Adipocyte (in vitro differentiated cells): ENCODE measurements at places on chromosomes 3 and 15.

- DNase-seq, result no peak
These were observed 8.2 kb upstream of the PSTPIP1 start for GRCh38 chr15:76986743-76987142.

- DNase-seq, result no peak
These were observed 612.7 kb upstream of the SGO1 start for GRCh38 chr3:20798666-20799065.

- no peak for DNase-seq
These were observed 172.4 kb upstream of the TOPAZ1 start for GRCh38 chr3:44069276-44069675.

DNA sequence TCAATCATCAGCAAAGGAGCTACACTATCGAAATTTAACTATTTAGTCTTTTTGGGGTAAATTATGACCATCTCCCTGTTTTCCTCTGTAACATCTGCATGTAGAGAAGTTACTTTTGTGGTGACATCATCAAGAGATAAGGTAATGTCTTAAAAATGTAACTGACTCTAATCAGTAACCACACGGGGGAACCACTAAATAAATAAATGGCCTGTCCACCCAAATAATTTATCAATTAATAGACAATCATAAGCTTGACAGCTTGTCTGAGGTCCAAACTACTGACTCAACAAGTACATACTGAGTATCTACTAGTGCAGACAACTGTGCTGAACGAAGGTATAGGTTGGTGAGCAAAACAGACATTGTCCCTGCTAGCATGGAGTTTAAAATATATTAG is 219.3 kb downstream of the SLC9A9 start:
- no peak for DNase-seq

- DNase-seq, result no peak
These were observed 65.3 kb downstream of the CHAC1 start for GRCh38 chr15:41018534-41018933.

GRCh38 chr3:33425453-33425852 is 14.8 kb downstream of the UBP1 start:
- no peak for DNase-seq

DNA sequence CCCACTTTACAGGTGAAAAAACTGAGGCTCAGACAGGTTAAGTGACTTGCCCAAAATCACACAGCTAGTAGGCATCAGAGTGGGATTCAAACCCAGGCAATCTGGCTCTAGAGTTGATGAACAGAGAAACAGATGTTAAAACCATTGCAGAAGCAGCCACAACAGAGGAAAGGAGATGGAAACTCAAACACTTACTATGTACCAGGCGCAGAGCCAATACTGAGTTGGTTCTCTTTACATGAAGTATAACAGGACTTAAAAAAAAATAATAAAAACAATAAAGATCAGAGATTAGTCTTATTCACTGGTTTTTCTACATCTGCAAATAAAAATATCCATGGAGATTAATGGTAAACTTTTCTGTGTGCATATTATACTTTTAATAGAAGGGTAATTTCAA is 84.9 kb upstream of the SPATA12 start:
- peak; percentile 34 for DNase-seq

GRCh38 chr3:55461896-55462295 is 25.2 kb downstream of the WNT5A start:
- peak; percentile 52 for DNase-seq
